Adipocyte (in vitro differentiated cells): ENCODE measurements at places on chromosomes 7 and 10.

DNA sequence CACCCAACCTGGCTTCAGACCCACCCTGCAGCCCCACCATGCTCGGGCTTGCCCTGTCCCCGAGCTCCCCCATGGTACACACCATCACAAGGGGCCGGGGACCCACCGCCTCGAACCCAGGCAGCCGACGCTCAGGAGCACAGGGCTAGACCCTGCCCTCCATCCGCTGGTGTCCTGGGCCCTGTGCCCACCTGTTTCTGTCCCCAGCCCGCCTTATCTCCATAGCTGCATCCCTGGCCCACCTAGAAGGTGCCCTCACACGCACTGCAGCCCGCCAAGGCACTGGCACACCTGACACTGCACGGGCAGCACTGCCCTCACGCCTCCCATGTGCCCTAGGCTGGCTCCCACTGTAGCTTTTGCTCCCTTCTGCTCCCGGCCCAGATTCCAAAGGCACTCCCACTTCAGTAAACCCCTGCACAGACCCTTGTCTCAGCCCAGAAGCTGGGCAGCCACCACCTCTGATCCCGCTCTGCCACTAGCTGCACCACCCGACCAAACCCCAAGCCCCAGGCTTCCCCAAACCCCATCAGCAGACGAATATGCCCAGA lies 17.1 kb downstream of the YKT6 start:
- no peak for DNase-seq

GRCh38 chr10:96992721-96993120 lies 160.6 kb downstream of the LCOR start:
- no peak for DNase-seq

- no peak for DNase-seq
Measured at GRCh38 chr10:86388119-86388704, 21.6 kb upstream of the GRID1 start.

DNA sequence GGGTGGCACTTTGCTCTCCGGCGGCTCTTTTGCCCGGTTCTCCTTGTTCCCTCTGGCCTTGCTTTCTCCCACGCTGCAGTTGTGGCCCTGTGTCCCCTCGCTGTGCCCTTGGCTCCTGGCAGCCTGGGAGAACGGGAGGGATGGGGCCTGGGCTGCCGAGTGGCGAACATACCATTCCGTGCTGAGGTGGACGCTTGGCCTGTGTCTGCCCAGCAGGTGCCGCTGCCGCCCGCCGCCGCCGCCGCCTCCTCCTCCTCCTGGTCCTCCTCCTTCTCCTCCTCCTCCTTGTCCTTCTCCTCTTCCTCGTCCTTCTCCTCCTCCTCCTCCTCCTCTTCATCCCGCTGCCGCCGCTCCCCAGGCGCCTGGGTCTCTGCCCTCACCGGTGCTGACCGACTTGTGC lies 36.0 kb downstream of the AGAP3 start:
- DNase-seq = no peak

DNA sequence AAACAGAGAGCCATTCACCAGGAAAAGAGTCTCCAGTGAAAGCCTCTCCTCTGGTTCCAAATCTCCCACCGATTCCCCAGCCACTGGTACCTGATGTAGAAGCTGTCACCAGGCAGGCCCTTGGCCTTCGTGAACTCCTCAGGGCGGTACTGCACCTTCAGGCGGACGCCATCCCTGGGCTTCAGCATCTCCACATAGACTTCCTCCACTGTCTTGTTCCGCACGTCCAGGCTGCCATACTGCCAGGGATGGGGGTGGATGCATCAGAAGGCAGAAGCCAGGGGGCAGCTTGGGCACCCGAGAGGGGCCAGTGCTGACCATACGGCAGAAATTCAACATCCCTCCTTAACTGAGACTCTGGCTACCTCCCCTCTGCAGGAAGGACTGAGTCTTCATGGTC lies 118.8 kb downstream of the DLG5 start:
- no peak for DNase-seq

DNA sequence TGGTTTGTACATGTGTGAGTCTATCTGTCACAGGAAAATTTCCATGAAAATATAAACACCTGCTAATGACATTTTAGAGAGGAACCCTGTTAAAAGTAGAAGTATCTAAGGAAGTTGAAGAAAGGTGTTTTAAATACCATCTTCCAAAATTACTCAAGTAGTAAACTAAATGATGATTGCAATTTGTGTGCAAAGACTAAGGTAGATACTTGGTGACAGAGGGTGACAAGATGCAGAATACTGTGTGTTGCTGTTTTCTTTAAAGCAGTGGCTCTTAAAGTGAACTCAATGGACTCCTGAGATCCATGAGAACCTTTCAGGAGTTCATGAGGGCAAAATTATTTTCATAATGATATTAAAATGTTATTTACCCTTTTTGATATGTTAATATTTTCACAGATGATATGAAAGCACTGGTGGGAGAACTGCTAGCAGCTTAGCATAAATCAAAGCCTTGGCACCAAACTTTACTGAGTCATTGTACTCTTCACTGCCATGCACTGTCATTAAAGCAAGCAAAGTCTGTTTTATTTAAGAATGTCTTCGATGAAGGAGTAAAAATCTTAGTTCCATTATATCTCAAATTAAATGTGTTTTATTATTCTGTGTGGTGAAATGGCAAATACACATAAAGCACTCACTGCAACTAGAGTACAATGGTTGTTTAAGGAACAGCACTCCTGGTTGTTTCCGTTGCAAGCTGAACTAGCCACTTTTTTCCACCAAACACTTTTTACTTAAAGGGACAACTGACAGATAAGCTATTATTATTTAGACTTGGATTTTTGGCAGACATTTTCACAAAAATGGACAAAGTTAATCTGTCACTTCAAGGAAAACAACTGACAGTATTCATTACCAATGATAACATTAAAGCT lies 133.7 kb downstream of the LRRN3 start:
- no peak for DNase-seq

- DNase-seq = peak; percentile 4
Measured at GRCh38 chr7:15625466-15625865, 61.0 kb downstream of the MEOX2 start.

DNA sequence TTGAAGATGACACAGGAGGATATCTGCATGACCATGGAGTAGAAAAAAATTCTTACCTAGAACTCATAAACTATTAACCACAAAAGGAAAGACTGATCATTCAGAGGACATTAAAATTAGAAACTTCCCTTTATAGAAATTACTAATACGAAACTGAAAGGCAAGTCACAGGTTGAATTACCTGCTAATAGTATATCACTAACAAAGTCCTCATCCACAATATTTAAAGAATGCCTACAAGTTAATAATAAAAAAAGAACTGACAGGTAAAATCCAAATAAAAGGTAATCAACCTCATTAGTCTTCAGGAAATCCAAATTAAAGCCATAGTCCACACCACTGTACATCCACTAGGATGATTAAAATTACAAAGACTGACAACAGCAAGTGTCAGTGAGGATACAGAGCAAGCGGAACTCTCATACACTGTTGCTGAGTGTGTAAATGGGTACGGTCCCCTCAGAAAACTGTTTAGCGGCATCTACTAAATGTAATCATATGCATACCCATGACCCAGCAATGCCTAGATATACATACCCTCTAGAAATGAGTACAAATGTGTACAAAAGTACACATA lies 71.2 kb downstream of the ARHGAP21 start:
- no peak for DNase-seq

DNA sequence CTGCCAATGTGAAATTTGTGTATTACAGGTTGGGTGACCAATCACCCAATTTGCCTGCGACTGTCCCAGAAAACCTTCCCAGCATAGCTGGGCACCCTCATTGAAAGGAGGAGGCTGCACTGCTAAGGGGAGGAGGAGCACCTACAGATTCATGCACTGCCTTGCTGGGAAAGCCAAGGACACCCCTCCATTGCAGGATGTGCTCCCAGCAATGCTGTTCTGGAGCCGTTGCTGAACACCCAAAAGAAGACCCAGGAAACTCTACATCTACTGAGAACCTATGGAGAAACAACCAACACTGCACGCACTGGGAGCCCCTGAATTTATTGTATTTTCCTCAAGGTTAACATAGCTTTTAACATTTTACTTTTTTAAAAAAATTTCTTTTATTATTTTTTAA lies 238.2 kb upstream of the GRB10 start:
- no peak for DNase-seq

- DNase-seq = peak; percentile 75
Measured at GRCh38 chr7:155205368-155206317, 92.0 kb upstream of the INSIG1 start.
